ENCODE measurements at places on chromosomes 12 and 14. TPM values are rescaled to one million over a fixed set of nuclear protein-coding genes. Genes with fewer than 3 reads are reported as not detected.

The PACS2 gene
- 48.3 TPM for total RNA-seq

The CLEC4C gene
- not detected for total RNA-seq

The C3AR1 gene
- 0.18 TPM for total RNA-seq

The KRT71 gene
- not detected for total RNA-seq

The ADCY4 gene
- 5.3 TPM for total RNA-seq

The NDUFB1 gene
- total RNA-seq = 253 TPM

The DIO2 gene
- 14.1 TPM for total RNA-seq

The OVCH1 gene
- total RNA-seq = 0.09 TPM

The KRT80 gene
- under 0.01 TPM for total RNA-seq

The MRPL42 gene
- 57.5 TPM for total RNA-seq

The NFATC4 gene
- 48.2 TPM for total RNA-seq

The PTCSC3 gene
- not detected for total RNA-seq

The BMP4 gene
- 11.5 TPM for total RNA-seq

The TAS2R31 gene
- total RNA-seq = 2.4 TPM

The LMNTD1 gene
- total RNA-seq = 0.37 TPM

The INSM2 gene
- total RNA-seq = not detected

The TMEM30B gene
- total RNA-seq = 0.14 TPM

The LRRC10 gene
- not detected for total RNA-seq

The NUMB gene
- 19.2 TPM for total RNA-seq

The IFI27 gene
- 16.4 TPM for total RNA-seq

The RNU6-7 gene
- total RNA-seq = not detected

The SLC25A47 gene
- total RNA-seq = not detected

The SLC39A9 gene
- 137 TPM for total RNA-seq

The MIA2 gene
- 11.9 TPM for total RNA-seq

The ART4 gene
- under 0.01 TPM for total RNA-seq

The CPNE6 gene
- total RNA-seq = not detected

The GPR137C gene
- 0.14 TPM for total RNA-seq

The ESRRB gene
- total RNA-seq = not detected

The ETFBKMT gene
- 3.2 TPM for total RNA-seq

The PLEKHD1 gene
- under 0.01 TPM for total RNA-seq

The LTBP2 gene
- total RNA-seq = 71.0 TPM

The DPF3 gene
- total RNA-seq = 2.4 TPM
